Right lobe of liver (tissue), 6 donors: ENCODE measurements at places on chromosomes 6 and 20. TPM values are rescaled to one million over a fixed set of nuclear protein-coding genes. Genes with fewer than 3 reads are reported as not detected.

ARMH2 gene
- not detected for total RNA-seq

TMEM244 gene
- total RNA-seq = not detected

TFAP2A gene
- 0.07 TPM for total RNA-seq

SLC4A11 gene
- total RNA-seq = not detected

TP53INP2 gene
- 14.1 TPM for total RNA-seq

GRCh38 chr6:22248513-22249308, 48.1 kb downstream of the PRL start:
- no peak for DNase-seq

- DNase-seq = no peak
Observed at GRCh38 chr6:113359155-113360140, 497.7 kb upstream of the MARCKS start.

GRCh38 chr6:139863346-139863745, 488.9 kb upstream of the CITED2 start:
- no peak for DNase-seq

GRCh38 chr6:43947860-43948259, 177.8 kb downstream of the VEGFA start:
- no peak for DNase-seq

DNA sequence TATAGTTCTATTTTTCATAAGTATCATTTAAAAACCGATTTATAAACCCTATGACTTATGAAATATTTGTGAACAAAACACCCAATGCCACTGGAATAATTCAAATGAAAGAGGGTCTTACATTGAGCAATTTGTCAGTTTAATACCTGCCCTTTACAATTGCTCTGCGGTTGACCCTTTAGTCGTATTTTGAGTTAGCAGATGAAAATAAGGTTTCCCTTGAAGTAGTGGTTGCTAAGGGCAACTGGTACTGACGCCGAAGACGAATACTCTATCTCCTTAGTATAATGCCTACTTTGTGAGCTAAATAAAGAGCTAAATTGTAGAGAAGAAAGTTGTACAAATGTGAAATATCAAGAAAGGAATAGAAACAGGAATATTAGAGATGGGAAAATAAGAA, 69.4 kb downstream of the KCNQ5 start:
- no peak for DNase-seq

DNA sequence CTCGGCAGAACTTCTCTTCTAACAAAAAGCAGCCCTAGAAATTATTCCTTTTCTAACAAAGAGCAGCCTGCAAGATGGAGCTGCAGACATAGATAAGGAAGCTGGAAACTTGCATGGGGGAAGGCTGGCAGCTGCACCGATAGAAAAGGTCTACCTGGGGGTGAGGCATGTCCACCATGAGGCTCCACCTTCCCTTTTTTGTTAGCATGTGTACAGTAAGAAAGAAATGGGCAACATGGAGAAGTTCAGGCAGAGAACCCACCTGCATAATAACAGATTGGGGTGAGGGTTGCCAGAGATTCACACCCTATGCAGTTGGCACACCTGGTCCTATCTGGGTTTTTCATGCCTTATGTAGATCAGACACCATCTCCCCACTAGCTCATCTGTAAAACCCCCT, 25.4 kb downstream of the ZNF311 start:
- DNase-seq = no peak

GRCh38 chr6:40550202-40551101, 36.7 kb downstream of the LRFN2 start:
- DNase-seq = no peak

DNA sequence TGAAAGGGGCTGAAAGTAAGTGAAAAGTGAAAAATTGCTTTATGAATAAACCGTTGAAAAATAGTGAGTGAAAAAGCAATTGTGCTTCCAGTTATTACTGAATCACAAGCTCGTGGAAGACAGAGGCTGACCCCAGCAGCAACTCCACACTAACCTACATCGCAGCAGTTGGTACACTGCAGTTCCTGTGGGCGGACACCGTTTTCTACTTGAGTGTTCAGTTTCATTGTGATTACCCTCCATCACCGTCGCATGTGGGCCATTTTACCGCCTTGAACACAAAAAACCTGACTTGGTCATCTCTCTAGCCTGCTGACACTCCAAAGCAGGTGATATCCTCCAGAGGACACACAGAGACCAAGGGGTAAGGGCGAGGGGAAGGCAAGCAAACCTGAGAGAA, 28.4 kb downstream of the PRDM1 start:
- DNase-seq = no peak

GRCh38 chr6:90458353-90459224, 128.3 kb downstream of the MAP3K7 start:
- no peak for DNase-seq

GRCh38 chr6:30782425-30783014, 38.2 kb upstream of the IER3 start:
- DNase-seq = no peak
